ENCODE measurements at places on chromosomes 13 and 19.

DNA sequence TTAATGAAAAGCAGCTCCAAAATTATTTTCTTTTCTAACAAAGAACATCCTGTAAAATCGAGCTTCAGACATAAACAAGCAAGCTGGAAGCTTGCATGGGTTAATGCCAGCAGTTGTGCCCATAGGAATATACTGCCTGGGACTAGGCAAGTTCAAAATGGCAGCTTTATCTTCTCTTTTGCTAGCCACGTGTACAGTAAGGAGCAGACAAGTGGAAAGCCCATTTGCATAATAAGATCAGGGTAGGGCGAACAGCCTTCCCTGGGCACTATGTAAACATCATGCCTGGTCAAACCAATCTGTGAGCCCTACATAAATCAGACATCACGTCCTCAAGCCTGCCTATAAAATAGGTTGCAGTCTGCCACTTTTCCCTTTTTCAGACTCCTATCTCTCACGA lies 489.7 kb downstream of the RFC3 start:
- DNase-seq: no peak

- DNase-seq: peak; percentile 10
These were observed 18.8 kb downstream of the PDCD5 start for GRCh38 chr19:32599736-32600157.

GRCh38 chr19:3625996-3626472 lies 556 bp downstream of the CACTIN start:
- DNase-seq: no peak

GRCh38 chr13:87094646-87095045 lies 576.5 kb upstream of the SLITRK5 start:
- DNase-seq: no peak

GRCh38 chr13:75255653-75256052 lies 226.3 kb downstream of the TBC1D4 start:
- DNase-seq: no peak

GRCh38 chr13:34108410-34108809 lies 290.5 kb downstream of the RFC3 start:
- DNase-seq: no peak

Measured in stimulated activated CD8-positive, alpha-beta memory T cell treated with anti-CD3 and anti-CD28 coated beads, Interleukin-2, amount 100 ng/mL, for 1 hour (primary cell).